ENCODE measurements at places on chromosomes 5 and 9.

GRCh38 chr5:179307931-179308471 is 37.3 kb downstream of the ADAMTS2 start:
- H3K27me3 ChIP-seq = no peaks in the 10 kb centered on the region
- H3K4me3 ChIP-seq = no peak overlapping the region
- no peaks in the 10 kb centered on the region for H3K36me3 ChIP-seq
- no peak overlapping the region for H3K27ac ChIP-seq
- no peak for DNase-seq
- no peaks in the 10 kb centered on the region for H3K4me1 ChIP-seq

GRCh38 chr9:112531666-112532282 is 45.1 kb downstream of the KIAA1958 start:
- H3K4me3 ChIP-seq = no peak overlapping the region
- no peak for DNase-seq
- H3K27me3 ChIP-seq = no peaks in the 10 kb centered on the region

DNA sequence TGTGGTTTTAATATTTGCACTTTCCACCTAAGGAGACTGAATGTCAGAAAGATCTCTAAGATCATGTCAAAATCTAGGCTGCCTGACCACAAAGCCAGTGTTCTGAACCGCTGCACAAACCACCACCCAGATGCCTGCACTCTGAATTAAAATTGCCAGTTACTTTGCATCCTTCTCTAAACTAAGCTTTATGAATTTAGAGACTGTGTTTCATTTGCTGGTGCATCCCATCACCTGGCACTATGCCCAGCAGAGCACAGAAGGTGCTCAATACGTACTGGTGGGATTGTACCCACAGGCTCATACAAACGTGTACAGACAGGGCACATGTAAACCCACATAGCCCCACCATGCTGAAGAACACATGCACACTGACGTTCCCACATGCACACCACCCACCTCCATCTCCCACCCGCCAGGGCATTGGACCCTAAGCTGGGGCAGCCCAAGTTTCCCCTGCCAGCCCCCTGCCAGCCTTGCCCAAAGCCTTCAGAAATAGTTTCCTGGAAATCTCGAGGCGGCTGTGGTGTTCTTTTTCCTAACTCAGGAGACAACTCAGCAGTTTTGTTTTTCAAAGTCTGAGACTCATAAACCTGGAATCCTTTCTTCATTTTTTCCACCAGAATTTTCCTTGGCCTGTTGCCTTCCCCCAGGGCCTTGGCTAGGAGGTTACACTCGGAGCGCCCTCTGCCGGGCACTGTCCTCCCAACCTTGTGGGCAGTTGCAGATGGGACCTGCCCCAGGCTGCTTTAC is 9.6 kb upstream of the TRAF1 start:
- H3K4me3 ChIP-seq = peak overlapping the region; percentile 36
- DNase-seq = peak; percentile 80
- no peaks in the 10 kb centered on the region for H3K27me3 ChIP-seq
- no peaks in the 10 kb centered on the region for H3K36me3 ChIP-seq

DNA sequence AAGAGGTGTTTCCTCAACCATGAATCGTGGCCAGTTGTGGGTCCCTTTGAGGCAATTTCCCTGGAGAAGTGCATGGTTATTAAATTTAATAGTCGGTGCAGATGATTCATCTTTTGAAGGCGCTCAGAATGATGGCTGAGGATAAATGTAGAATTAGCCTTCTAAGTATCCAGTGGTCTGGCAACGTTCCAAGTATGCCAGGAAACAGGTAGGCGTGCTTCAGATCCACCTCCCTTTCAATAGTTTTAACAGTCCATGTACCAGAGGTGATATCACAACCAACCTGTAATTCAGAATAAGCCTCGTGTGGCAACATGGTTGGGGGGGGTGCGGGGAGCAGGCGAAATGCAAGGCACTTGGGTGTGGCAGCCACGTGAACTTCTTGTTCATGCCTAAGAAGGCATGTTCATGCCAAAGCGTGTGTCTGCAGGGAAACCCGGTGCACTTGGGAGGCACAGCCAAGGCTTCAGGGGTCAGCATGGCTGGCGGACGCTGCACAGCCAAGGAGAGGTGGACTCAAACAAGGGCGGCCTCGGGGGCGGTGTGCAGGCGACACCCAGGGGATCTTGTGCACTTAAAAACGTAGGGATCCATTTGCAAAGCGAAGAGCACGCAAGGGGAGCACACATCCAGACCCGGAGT is 5.2 kb upstream of the NKD2 start:
- peak; percentile 43 for DNase-seq
- H3K4me3 ChIP-seq = no peak overlapping the region
- H3K36me3 ChIP-seq = no peaks in the 10 kb centered on the region
- H3K27me3 ChIP-seq = peaks cover 12% of the 10 kb centered on the region
- H3K27ac ChIP-seq = no peak overlapping the region
- peaks cover 20% of the 10 kb centered on the region for H3K4me1 ChIP-seq

DNA sequence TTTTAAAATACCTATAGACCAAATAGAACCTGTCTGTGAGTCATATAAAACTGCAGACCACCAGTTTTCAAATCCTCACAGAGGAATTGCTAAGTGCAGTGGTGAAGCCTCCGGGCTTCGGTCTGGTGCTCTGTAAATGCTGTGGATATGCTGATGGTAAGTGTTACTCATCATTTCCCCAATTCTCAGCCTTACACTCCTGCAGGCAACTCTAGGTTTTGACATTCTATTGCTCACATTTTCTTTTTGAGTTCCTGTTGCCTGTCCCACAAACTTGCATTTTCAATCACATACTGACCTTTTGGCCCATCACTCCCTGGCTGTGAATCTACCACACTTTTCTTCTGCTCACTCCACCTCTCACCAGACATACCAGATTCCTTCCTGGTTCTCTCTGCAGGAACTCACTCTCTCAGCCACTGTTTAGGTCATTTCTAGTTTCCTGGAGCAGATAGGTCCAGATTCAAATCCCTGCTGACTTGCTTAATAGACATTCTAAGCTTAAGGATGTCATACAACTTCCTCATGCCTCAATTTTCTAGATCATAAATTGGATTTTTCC is 192.9 kb downstream of the RAB3C start:
- DNase-seq = no peak
- no peaks in the 10 kb centered on the region for H3K27me3 ChIP-seq
- no peaks in the 10 kb centered on the region for H3K4me1 ChIP-seq
- H3K4me3 ChIP-seq = no peak overlapping the region

GRCh38 chr9:34581318-34581717 is 8.2 kb downstream of the CNTFR start:
- peaks cover 23% of the 10 kb centered on the region for H3K27me3 ChIP-seq
- no peak overlapping the region for H3K27ac ChIP-seq
- H3K4me1 ChIP-seq = peaks cover 8% of the 10 kb centered on the region
- H3K36me3 ChIP-seq = no peaks in the 10 kb centered on the region

DNA sequence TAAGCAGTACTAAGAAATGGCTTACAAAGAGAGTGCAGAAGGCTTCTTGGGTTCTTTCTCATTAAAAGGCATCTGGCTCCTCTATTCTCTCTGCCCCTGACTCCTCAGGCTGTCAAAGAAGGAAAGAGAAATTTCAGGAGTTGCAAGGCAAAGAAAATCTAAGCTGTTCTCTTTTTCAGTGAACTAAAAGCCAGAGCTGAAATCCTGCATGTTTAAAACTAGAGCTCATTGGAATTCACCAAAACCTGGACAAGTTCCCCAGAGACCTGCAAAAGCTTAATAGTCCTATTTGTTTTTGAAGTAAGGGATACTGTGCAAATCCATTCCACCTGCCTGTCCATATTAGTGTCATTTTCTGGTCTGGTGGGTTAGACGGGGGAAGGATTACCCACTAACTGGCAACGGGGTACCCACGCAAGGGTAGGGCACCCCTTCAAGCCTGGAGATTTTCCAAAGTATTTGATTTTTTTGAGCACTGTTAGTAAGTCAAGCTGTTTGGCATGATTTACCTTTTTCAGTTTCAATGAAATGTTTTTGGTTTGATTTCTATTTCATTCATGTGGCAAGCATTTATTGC is 179.3 kb downstream of the FSTL4 start:
- no peaks in the 10 kb centered on the region for H3K27me3 ChIP-seq
- no peak overlapping the region for H3K4me3 ChIP-seq
- no peak overlapping the region for H3K27ac ChIP-seq
- DNase-seq = no peak

DNA sequence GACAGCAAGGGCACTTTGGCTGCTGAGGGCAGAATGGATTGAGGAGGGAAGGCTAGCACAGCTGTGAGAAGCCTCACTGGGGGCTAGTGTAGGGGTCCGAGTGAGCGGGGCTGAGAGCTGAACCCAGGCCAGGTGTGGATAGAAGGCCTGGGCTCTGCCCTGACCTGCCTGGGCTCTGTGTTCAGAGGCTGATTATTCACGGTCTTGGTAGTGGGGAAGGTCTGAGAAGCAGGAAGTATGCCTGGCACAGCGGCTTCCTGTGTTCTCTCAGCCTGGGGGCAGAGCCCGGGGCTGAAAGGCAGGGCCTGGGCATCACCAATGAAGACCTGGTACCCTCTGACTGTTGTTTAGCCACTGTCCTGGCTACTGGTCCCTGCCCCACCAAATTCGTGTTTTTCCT is 136.4 kb upstream of the TBC1D2 start:
- H3K4me3 ChIP-seq = no peak overlapping the region
- H3K27me3 ChIP-seq = no peaks in the 10 kb centered on the region
- H3K27ac ChIP-seq = no peak overlapping the region
- no peaks in the 10 kb centered on the region for H3K36me3 ChIP-seq

- no peaks in the 10 kb centered on the region for H3K4me1 ChIP-seq
- H3K4me3 ChIP-seq = no peak overlapping the region
- H3K27me3 ChIP-seq = no peaks in the 10 kb centered on the region
- DNase-seq = no peak
Measured at GRCh38 chr9:18798106-18798505, 234.9 kb downstream of the SAXO1 start.

DNA sequence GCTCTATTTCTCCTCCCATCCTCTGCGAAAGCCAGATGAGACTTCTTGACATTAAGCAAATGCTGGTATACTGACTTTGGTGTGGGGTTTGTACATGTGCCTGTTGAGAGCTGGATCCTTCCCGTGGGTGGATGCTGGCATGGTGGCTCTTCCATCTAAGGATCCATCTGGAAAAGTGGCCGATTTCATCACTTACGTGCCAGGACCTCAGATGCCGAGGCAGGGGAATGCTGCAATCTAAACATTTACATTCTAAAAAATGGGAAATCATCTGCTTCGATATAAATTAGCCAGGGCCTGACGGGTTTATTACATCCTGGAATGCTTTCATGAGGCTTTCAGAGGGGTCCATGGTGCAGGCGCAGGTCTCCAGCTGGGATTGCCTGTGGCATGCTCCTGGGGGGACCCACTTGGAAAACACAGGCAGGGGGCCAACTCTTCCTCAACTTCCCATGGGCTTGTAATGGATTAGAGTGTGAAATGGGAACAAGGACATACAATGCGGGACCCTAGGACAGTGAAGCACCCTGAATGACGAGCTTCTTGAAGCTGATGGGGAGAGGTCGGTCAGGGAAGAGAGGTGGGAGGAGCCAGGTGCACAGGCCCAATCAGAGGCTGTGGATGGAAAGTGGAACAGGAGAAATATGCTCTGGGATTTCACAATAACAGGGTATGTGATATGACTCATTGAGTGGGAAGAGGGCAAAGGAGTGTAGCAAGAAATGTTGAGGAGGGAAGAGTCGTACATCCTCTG is 105.5 kb upstream of the PITX1 start:
- H3K27me3 ChIP-seq = no peaks in the 10 kb centered on the region
- DNase-seq = no peak
- H3K36me3 ChIP-seq = no peaks in the 10 kb centered on the region
- no peaks in the 10 kb centered on the region for H3K4me1 ChIP-seq

DNA sequence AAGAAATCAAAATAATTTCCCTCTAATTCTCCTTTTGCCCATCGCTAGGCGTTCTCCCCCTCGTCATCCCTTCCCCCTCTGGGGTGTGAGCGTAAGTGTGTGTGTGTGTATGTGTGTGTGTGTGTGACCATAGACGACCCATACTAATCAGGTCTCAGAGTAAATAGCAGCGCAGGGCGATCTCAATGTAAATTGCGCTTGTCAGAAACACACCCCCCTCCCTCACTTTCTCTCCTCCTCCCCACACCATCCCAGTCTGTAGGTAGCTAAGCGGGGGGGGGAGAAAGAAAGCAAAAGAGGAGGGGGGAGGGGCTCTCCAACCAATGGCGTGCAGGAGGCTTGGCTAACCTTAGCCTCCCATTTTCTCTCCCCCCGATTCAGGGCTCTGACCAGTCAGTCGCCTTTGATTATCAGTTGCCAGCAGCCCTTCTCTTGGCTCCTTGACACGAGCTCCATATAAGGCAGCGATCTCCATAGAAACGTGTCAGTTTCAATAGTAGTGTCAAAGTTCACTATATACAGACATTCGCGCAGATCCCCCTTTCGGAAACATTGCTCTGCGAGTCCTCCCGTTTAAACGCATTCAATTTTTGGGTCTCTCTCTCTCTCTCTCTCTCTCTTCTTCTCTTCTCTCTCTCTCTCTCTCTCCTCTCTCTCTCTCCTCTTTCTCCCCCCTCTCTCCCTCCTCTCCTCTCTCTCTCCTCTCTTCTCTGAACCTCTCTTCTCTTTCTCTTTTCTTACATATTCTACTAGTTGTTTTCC is at the start of gene NR2F1:
NR2F1 (plus strand) TSS at position 546 of the 762 bp plus-strand sequence. CDS start 1,802 bp downstream, outside the sequence.
- H3K4me3 ChIP-seq = peak within 1 kb of the TSS; percentile 18
- no peak within 1 kb of the TSS for H3K27ac ChIP-seq
- no peak for DNase-seq

DNA sequence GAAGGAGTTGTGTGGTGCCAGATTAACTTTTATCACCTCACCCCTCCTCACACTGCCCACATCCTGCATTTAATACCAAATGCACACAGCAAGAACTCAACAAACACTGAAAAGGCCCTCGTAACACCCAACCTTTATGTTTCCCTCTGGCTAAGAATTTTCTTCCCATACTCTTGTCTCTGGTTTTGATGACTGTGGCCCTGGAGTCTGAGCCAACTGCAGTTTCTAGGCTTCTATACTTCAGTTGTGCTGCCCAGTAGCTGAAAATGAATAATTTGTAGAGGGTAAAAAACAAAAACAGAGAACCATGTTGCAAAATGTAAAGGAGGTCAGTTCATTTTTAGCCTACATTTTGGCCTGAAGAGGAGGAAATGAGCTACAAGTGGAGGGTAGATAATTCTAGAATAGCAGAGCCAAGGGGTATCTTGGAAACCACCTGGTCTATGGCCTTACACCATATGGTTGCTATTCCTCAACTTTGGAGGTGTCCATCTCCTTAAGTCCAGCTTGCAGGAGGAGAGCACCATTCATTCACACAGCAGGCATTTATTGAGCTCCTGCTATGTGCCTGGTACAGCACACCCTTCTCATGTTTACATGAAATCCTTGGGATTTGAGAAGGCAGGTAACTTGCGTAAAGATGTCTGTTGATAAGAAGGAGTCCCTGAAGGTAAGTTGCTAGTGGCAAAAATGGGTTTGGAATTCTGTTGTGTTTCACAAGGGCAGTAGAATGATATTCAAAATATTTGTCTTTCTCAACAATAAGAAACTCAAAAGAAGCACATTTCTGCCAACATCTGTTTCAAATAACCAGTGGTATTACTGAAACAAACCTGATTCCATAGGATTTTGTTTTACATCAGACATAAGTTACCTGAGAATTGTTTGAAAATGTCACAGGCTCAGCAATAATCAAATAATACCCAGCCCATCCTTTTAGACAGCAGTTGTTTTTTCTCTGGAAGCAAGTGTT is 83.8 kb upstream of the TNFAIP8 start:
- peak overlapping the region; percentile 74 for H3K4me3 ChIP-seq
- H3K36me3 ChIP-seq = no peaks in the 10 kb centered on the region
- no peak for DNase-seq
- no peaks in the 10 kb centered on the region for H3K27me3 ChIP-seq
